ENCODE measurements at places on chromosomes 3 and 15. TPM values are rescaled to one million over a fixed set of nuclear protein-coding genes. Genes with fewer than 3 reads are reported as not detected.

Gene DZIP3
- 46.7 TPM for total RNA-seq

Gene PRSS50
- not detected for total RNA-seq

Gene ROPN1
- not detected for total RNA-seq

Gene RBP2
- not detected for total RNA-seq

DNA sequence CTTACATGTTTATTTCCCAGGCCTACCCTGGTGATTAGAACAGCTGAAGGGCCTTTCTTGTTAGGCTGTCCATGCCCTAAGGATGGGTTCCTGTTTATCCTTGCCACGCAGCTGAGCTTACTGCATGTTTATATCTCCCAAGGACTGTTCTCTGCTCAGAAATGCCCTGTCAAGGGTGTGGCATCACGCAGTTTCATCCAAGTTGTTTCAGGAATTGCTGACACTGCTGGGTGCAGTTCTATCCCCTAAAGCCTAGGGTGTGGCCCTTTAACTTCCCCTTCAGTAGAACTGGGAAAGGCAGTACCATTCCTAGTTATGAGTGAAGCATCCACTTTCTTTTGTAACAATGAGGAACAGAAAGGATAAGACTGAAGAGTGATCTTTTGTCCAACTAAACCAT lies 5.0 kb downstream of the ELL3 start:
- H3K4me1 ChIP-seq, result no peaks in the 10 kb centered on the region
- peaks cover 54% of the 10 kb centered on the region for H3K36me3 ChIP-seq
- H3K27ac ChIP-seq, result no peak overlapping the region
- no peak for DNase-seq

DNA sequence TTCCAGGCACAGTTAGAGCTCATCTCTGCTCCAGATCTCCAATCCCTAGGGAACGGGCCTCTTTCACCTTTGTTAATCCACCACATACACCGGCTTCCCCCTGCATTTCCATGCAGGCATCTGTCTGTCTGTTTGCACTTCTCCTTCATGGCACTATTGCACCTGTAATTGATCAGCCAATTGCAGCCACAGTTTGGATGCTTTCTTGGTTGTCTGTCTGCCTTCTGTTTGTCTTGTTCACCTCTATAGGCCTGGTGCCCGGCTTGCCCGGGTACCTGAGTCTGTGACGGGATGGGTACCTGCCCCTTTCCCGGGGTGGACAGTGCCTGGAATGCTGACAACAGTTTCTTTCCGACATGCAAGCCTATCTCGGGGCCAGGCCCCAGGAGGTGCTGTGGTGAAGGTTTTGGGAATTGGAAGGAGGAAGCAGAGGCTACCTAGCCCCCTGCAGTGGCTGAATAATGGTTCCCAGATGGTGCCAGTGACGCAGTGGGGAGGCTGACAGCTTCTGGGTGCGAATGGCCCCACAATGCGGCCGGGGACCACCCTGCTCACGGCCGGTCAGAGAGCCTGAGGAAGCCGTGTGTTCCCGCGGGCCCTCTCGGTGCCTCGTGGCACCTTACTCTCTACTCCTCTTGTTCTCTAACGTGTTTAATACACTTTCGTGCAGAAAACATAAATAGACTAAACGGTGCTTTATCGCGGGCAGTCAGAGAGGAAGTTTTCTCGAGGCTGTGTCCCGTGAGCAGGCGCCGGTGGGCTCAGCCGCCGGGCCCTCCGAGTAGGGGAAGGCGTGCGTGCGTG lies 31.3 kb upstream of the RAB6B start:
- no peak overlapping the region for H3K27ac ChIP-seq
- H3K4me1 ChIP-seq, result peaks cover 4% of the 10 kb centered on the region
- no peak for DNase-seq
- H3K27me3 ChIP-seq, result no peaks in the 10 kb centered on the region
- peak overlapping the region; percentile 56 for H3K4me3 ChIP-seq
- no peaks in the 10 kb centered on the region for H3K36me3 ChIP-seq

GRCh38 chr3:193865339-193865738 lies 270.6 kb upstream of the HES1 start:
- H3K4me1 ChIP-seq, result peaks cover 25% of the 10 kb centered on the region
- no peak for DNase-seq
- H3K36me3 ChIP-seq, result no peaks in the 10 kb centered on the region
- H3K27ac ChIP-seq, result no peak overlapping the region

DNA sequence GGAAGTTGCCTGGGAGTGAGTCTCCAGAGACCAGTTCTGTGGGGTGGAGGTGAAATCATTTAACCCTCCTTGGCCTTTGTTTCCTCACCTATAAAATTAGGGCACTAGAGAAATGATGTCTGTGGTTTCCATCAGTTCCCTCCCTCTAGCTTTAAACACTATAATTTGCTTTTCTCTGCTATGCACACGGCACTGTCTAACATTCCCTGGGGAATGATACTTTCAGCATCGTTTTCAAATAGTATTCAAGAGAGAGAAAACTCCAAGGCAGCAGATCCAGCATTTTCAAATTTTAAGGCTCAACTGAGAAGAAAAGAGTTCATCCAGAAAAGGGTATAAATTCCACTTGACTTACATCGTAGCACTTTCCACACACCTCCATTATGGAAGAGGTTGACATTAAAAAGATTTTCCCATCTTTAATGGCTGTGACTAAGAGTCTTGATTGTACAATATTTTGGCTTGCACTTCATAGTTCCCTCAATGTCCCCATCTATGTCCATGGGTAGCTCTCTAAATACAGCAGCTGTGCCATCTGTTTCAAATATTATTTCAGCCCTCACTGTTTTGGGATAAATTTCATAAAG lies 137.7 kb upstream of the ZPLD1 start:
- no peaks in the 10 kb centered on the region for H3K36me3 ChIP-seq
- no peaks in the 10 kb centered on the region for H3K4me1 ChIP-seq
- no peak for DNase-seq
- no peak overlapping the region for H3K27ac ChIP-seq

All from SJCRH30 (cell line).